ENCODE measurements at places on chromosomes 16 and 17.
A peak's percentile ranks its signal among the peaks of the same experiment; 100 is the strongest.

DNA sequence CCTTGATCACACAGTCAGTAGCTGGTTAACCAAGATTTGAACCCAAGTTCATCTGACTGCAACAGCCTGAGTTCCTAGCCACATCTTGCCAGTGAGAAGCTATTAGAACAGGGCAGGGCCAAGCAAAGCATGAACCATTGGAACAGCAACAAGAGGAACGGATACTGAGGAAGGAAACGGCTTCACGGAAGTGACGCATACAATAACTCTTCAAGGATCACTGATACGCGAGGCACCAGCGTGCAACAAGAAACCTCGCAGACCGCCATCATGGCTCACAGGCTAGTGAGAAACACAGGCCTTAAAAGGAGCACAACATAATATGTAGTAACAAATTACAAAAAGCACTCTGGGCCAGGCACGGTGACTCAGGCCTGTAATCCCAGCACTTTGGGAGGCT, 114.9 kb downstream of the CDYL2 start:
- DNase-seq, result no peak

DNA sequence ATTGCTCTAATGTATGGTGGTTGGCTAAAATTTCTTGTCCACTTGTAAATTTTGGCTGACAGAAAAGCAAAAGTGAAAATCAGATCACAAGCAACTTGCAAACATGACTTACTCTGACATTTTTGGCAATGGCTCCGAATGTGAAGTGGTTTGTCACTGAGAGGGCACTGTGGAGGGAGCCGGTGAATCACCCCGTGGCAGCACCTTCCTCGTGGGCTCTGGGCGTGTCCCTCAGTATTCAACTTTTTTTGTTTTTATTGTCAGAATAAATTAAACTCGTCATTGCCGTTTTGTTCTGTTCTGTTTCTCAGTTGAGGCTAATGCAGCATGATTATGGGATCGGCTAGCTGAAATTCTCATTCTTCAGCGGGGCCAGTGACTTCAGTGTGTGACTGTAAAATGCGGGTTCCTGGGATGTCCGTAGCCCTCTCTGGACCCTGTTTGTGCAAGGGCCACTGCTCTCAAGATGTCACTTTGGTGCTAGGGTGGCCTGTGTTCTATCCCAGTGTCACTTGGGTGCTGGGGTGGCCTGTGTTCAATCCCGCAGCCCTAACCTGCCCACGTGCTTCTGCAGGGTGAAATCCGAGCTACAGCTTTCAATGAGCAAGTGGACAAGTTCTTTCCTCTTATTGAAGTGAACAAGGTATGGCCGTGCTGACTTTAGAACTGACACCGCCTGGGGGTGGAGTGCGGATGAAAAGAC, 48.8 kb downstream of the RPA1 start:
- DNase-seq, result no peak

DNA sequence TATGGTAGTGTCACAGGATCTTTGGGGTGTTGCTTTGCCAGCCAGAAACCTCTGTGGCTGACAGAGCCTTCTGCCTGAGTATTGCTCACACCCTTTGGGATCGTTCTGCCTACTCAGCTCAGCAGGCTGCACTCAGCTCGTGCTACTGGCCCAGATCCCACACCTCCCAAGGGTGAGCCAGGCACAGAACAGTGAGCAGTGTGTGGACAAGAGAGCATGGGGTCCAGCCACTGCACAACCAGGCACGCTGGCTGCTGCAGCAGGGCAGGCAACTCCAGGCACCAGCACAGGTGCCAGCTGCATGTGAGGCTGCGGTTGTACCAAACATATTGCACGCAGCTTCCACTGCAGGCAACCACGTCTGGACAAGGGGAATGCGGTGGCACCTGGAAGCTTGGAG, 84.9 kb downstream of the CYB561 start:
- DNase-seq, result no peak

DNA sequence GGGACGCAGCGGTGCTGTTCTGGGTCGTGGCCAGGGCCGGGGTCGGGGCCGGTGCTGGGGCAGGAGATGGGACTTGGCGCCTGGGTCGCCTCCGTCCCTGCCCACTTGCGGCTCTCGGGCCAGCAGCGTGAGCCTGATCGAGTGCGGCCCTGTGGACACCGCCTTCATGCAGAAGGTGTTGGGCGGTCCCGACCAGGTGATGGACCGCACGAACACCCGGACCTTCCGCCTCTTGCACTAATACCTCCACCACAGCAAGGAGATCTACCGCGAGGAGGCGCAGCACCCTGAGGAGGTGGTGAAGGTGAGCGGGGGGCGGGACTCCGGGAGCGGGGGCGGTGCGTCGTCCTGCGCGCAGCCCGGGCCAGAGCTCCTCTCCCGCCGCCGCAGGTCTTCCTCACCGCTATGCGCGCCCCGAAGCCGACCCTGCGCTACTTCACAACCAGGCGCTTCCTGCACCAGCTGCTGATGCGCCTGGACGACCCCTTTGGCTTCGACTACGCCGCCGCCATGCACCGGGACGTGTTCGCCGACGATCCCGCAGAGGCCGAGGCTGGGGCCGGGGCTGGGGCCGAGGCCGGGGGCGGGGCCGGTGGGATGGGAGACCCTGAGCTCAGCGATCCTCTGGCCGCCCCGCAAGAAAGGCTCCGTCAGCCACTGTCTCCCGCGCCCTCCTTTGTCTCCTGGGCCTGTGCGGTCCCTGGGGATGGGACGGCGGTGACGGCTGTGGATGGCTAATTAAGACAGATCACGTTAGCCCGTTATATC, 4.5 kb upstream of the HSD17B1 start:
- DNase-seq, result peak; percentile 94

DNA sequence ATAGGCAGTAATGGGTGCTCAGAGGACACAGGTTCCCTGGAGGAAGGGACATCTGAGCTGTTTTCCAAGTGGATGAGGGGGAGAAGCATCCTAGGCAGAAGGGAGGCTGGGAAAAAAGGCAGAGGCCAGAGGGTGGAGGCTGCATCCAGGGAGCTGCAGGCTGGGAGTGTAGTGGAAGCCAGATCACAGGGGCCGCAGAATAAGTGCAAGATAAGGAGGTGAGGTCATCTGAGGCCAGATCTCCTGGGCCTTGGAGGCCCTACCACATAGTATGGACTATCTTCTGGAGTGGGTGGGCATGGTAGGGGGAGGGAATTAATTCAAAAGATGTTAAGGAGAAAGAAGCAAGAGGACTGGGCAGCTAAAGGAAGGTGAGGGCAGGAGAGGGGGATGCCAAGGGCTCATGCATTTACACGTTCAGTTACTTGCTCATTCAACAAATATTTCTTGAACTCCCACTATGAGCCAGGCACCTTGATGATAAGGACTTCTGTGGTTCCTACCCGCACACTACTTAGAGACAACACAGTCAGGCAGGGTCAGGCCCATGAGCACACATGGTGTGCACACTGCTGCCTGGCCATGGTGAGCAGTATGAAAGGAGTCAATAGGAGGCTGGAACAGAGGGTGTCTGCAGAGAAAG, 2.4 kb upstream of the RIPOR1 start:
- DNase-seq, result no peak

DNA sequence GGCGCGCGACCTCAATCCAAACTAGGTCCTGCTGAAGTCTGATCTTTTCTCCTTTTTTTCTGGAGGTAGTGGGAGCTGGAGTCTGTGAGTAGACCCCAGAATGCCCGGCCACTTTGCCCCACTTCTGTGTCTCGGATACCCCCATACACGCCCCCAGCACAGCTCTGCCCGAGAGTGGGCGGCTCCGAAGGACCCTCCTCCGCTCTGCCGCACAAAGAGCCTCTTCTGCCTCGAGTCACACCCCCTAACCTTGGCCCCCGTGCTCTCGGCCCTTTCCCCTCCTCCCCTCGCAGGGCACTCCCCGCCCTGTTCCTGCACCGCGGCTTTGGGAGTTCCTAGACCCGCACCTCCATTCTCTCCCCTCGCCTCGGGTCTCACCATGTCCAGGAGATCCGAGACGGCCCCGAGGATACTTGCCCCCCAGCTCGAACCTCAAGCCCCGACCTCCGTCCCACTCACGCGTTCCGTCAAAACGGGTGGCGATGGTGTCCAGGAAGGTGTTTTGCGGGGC, 476 bp downstream of the KCNH4 start:
- DNase-seq, result no peak

DNA sequence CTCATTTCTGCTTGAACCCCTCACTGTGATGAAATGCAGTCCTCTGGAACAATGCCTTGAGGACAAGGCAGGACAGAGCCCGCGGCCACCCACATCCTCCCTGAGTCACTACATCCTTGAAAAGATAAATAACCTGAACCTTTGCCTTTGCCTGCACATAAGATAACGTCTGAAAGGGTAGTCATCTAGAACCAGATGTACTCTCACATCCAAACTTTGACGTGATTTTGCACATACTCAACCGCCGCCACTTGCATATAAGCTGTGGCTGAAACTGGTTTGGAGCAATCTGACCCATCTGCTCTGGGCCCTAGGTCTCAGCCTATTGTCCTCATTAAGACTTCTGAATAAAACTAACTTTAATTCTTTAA, 252.1 kb downstream of the PHKB start:
- DNase-seq, result peak; percentile 38

GRCh38 chr17:61340431-61341209, 59.0 kb upstream of the TBX2 start:
- no peak for DNase-seq
